Activated naive CD4-positive, alpha-beta T cell (primary cell): ENCODE measurements at places on chromosomes 6 and 20.

DNA sequence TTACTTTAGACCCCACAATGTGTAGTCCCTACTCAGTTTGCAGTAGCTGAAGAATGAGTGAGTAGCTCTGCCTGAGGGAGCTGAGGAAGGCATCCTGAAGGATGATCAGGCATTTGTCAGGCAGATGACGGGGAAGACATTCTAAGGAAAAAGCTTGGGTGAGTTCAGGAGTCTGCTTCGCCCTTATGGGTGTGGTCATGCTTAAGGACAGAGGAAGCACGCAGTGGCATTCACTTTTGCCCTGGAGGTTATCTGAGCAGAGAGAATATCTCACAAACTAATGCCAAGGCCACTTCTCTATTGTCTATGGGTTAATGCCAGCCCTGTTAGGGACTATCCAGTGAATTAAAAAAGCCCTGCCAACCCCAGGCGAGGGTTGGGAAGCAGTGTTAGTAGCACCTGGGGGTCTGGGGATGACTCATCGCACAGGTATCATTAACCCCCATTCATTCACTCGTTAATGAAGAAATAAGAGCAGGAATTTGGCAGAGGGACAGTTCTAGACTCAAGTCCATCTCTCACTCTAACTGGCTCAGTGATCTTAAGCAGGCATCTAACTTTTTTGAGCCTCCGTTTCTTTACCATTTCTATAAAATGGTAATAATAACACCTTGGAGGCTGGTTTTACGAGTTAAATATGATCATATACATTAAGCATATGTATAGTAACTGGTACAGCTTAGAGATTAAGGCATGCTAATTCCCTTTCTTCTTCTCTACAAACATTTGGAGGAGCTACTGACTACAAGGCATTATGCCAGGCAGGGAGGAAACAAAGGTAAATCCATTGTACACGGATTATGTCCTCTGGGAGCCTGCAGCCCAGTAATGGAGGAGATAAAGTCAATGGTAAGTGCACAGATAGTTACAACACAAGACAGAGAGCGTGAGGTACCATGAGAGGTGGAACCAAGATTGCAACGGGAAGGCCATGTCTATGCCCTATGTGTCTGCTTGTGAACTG lies 93.2 kb upstream of the AKIRIN2 start:
- no peak for DNase-seq

DNA sequence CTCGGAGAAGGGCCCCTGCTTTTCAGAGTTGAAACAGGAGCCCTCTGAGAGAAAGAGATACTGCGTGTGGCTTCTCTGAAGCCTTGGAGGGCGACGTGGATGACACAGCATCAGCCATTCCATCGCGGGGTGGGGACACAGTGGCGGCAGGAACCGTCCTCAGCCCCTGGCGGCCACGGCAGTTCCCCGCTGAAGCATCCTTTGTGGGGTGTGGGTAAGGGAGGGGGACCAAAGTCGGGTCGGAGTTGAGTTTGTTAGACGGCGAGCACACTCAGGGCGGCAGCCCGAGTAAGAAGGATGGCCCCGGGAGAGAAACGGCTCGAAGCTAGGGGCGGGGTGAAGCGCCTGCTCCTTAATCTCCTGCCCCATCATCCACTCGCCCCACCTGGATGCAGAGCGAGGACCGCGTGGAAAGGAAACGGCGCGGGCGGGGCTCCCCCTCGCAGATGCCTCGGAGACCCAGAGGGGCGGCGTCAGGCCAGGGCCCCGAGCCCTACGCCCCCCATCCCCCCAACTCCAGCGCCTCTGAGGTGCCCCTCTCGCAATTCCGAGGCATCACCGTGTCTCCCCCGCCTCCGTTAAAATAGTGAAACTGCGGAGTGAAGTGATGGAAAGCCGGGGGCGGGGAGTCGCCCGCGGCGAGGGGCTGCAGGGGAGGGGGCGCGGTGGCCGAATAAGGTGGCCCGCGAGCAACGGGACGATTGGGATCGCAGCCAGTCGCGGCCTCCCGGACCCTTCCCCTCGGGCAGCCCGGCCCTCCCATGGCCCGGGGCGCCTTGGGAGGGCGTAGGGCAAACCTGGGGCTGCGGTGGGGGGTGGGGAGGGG lies 796 bp upstream of the RREB1 start:
- DNase-seq = peak; percentile 60

- DNase-seq = no peak
Measured at GRCh38 chr6:119891644-119892043, 542.1 kb upstream of the MAN1A1 start.

GRCh38 chr6:14197118-14197517 lies 79.5 kb downstream of the CD83 start:
- DNase-seq = no peak

DNA sequence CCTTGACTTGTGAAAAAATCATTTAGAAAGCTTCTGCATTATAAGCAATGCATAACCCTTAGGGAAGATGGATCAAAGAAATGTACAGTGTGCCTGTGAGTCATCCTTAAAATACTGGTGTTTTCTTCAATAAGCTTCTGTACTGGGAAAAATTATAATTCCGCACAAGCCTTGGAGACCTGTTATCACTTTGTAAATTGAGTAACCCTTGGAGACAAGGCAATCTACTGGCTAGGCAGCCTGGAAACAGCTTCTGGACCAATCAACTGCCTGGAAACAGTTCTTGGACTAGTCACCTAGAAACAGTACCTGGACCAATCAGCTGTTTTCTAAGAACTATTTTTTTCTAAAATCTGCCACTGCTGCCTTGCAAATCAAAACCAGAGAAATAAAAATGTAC lies 25.8 kb upstream of the RNGTT start:
- DNase-seq = no peak

DNA sequence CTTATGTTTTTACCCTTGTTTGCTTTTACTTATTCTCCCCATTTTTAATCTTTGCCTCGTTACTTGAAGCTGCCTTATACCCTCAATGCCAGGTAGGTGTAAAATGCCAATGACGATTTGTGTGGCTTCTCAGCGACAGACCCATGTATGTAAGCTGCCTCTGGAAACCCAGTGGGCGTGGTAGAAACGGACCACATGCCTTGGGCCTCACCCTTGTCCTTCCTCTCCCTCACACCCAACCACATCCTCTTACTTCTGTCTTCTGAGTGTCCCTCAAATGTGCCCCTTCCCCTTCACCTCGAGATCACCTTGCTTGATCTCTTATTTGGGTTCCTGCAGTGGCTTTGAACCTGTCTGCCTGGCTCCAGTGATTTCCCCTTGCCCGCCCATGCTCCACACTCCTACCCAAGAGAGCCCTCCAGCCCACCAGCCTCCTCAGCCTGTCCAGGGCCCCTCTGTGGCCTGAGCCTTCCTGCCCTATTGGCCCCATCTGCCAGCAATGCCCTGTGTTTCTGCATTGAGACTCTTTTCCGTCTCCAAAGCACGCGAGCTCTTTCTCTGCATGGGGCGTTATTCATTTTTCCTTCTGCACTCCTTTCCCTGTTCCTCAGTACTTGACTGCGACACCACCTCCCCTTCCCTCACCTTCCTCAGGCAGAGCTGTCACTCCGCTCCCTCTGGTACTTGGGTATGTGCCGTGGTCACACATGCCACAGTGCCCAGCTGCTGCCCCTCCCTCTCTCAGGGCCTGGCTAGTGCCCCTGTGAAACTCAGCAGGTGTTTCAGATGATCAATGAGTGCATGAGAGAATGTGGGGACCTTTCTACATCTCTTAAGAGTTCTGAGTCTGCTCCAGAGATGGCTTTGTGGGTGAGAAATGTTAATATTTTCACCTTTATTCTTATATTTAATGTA lies 115.4 kb downstream of the SLX4IP start:
- DNase-seq = no peak

- peak; percentile 7 for DNase-seq
Measured at GRCh38 chr6:10510592-10511367, 10.4 kb upstream of the GCNT2 start.

- DNase-seq = no peak
Measured at GRCh38 chr20:52801628-52802006, 170.5 kb upstream of the TSHZ2 start.

DNA sequence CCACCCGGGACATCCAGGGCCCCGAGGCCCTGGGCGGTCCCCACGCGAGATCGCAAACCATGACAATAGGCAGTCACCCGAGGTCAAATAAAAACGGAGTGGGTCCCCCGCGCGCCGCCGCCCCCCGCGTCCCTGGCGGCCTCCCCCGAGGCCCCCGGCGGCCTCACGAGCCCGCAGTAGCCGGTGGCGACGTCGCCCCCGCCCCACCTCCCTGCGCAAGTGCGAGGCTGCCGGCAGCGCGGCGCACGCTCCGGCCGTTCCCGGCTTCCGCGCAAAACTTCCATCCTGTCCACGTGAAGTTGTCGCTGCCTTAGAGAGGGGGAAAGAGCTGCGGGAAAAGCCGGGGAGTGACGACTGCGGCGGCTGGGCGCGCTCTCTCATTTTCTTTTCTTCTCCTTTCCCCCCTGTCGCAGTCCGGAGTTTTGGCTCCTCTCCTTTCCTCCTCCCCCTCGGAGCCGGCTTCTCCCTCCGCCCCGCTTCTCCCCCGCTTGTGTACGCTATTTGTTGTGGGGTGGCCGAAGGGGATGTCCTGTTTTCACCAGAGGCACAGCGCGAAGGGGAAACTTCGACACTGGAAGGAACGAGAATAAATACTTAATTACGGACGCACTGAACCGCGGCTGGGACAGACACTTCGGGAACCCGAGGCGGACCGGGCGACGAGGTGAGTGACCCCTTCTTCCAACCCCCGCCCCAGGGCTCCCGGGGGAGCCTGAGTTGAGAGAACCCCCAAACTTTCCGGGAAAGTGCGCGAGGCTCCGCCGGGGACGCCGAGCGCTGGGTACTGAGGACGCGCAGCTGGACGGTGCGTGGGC lies at the start of gene EYA4:
TSS of gene EYA4 (plus strand) at position 272 of the 815 bp plus-strand sequence. CDS start 33,424 bp downstream, outside the sequence.
- DNase-seq = no peak

DNA sequence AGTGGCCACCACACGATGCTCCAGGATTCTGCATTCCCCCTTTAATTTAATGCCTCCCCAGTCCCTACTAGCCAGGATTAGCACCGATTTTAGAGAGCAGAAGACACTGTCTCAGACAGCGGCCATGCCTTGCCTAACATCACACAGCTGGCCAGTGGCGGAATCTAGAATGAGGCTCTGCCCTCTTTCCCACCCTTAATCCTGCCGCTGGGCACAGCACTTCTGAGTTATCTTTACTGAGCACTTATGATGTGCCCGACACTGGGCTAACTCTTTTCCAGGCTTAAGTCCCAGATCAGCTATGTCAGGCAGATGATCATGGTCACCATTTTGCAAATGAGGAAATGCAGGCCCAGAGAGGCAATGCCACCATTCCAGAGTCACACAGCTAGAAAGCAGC lies 5.6 kb upstream of the BPIFA2 start:
- no peak for DNase-seq

DNA sequence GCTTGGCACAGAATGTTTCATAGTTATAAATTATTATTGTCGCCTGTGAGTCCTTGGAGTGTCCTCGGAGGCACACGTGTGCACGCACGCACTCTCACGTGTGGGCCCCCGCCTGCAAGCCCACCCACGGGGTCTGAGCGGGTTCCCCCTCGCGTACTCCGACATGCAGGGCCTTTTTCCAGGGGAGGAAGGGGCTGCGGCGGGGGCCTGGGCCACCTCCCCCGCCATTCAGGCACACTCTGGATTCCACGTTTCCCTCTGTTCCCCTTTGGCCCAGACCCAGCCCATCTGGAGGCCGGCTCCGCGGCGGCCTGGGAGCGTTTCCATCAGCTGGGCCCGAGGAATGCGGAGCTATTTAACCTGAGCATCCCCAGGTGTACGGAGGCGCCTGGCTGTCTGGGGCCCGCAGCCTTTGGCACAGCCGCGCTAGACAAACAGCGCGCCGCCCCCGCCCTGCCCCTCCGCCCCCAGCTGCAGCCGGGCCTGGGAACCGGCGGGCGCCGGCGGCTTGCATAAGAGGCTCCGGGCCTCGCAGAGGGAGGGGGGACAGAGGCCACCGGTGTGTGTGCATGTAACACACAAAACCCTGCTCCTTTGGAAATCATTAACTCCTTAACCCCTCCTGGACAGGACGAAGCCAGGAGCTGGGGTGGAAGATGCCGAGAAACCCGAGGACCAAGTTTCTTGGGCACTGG lies 3.3 kb downstream of the ID1 start:
- DNase-seq = no peak

- no peak for DNase-seq
Measured at GRCh38 chr6:105038259-105038658, 81.4 kb downstream of the LIN28B start.
